Vagina (tissue), 2 donors: ENCODE measurements at places on chromosomes 13 and 19.

GRCh38 chr13:72839831-72840426, 58.0 kb downstream of the PIBF1 start:
- DNase-seq: no peak

GRCh38 chr19:2016041-2016807, 710 bp upstream of the BTBD2 start:
- peak; percentile 94 for DNase-seq

DNA sequence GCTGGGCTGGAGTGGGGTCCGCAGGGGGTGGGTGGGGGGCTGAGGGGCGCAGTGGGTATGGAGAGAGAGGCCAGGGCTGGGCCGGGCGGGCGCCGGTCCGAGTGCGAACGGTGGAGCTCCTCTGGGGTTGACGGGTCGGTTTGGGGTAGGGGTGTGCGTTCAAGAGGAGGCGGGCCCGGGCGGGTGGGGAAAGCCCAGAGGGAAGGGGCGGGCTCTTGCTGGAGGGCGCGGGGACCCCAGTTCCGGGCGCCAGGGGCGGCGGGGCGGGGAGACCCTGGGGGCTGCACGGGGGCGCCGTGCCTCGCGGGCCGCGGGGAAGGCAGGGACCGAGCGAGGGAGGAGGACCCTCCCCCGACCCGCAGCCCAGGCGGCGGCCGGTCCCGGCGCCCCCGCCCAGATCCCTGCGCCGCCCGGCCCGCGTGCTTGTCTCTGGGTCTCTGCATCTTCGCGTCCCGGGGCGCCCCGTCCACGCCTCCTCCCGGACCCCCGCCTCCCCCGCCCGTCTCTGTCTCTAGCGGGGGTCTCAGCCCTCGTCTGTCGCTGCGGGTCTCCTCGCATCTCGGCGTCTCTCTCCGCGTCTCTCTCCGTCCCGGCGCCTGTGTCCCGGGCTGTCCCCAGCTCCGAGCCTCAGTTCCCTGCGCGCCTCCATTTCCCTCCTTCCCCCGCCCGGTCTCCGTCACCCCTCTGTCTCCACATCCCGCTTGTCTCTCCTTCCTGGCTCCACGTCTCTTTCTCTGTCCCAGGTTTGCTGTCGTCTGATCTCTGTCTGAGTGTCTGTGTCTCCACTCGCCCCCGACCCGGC, 8.3 kb upstream of the SHISA7 start:
- no peak for DNase-seq

GRCh38 chr13:38850868-38851626, 139.6 kb downstream of the STOML3 start:
- no peak for DNase-seq

DNA sequence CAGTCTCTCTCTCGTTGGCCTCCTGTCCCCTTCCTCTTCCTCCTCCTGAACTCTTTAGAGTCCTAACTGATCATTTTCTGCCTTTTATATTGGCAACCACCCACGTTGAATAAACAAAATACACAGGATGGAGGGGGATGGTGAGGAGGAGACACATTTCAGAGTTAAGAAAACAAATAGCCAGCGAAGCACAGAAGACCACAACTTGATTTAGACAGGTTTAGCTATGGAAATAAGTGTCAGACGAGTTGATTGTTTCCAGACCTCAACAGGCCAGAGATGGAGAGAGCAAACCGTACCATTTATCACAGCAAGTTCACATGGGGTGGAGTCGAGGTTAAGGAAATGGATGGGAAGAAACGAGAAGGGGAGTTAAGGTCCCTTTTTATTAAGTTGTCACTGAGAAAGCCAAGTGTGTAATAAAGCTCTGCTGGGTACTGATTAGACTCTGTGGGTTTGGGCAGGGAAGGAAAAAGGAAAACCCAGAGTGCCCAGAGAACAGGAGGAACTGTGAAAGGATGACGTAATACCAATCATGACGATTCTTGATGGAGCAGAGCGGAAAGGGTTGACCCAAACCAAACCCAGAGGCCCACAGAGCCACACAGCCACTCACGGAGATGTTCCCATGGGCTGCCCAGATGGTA, 11.1 kb upstream of the SERP2 start:
- no peak for DNase-seq
